ENCODE measurements at places on chromosomes 12 and 14.

DNA sequence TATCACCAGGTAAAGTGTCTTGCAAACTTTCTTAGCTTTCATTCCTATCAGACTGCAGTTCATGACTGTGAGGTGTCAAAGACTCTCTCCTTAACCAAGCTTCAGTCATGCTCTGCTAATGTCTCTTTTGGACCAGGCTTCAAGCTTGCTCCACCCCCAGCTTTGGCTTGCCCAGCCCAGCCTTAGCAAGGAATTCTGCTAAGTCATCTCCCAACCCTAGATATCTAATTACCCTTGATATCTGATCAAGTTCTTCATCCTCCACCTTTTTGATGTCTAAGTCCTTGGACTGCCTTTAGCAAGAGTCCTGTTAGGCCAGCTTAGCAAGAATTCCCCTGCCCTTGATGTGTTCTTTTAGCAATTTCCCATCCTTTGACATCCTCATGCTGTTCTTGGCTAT lies 108.9 kb upstream of the FGD4 start:
- no peak for DNase-seq

DNA sequence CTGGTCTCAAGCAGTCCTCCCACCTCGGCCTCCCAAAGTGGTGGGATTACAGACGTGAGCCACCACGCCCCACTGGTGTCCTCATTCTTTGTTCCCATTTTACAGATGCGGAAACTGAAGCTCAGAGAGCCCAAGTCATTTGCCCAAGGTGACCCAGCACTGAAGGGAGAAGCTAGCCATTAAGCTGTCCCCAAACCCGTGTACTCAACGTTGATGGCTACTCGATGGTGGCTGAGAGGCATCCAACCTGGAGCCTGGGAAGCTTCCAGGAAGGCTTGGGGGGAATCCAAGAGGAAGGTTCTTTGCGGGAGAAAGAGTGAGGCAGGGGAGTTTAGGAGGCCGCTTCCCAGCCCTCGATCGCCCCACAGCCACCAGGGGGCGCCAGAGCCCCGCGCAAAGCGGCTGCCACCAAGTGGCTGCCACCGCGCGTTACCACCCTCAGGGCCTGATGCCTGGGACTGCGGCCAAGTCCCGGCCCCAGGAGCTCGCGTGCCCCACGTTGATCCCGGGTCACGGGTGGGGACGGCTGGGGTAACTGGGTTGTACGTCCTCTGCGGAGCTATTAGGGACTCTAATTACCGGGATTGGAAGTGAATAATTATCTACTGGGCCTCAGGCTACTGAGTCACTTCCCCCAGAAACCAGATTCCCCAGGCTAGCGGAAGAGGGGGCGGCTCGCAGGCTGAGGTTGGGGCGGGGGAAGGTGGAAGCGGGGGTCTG lies 8.8 kb upstream of the SH2B3 start:
- DNase-seq: peak; percentile 89

GRCh38 chr12:49008943-49009342 lies 9.6 kb downstream of the PRKAG1 start:
- no peak for DNase-seq

DNA sequence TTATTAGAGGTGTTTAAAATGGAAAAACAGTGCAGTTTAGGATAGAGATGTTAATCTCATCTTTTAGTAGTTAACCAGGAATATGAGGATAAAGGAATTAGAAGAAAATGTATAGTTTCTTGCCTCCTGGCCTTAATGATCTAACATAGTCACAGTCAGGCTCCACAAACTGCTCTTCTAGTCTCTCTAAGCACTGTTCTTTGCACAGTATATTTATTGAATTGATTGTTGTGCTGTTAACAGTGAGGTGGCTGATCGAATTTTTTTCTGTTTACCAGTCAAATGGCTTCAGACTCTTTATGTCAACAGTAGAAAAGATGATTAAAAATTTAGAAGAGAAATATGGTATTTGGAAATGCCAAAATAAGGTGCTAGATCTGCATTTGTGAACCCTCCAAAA lies 37.8 kb downstream of the ATF7IP start:
- DNase-seq: no peak

DNA sequence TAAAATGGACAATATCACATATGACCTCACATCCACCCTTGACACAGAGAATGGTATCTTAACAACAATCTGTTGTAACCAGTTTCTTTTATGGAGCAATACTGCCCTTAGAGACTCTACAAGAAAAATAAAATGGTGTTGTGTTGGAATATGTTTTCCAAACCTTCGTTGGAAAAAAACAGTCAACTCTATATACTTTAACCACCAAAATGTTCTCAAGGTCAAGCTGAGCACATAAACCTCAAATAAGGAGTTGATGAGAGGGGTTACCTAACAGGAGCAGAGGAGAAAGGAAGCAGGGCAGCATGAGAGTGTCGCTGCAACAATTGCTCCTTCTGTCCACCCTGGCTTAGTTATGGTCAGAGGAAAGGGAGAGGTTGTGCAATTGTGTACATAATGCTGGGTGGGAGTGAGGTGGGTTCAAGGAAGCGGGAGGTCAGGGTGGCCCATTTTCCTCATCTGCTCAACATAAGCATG lies 179.2 kb upstream of the BMP4 start:
- DNase-seq: no peak

DNA sequence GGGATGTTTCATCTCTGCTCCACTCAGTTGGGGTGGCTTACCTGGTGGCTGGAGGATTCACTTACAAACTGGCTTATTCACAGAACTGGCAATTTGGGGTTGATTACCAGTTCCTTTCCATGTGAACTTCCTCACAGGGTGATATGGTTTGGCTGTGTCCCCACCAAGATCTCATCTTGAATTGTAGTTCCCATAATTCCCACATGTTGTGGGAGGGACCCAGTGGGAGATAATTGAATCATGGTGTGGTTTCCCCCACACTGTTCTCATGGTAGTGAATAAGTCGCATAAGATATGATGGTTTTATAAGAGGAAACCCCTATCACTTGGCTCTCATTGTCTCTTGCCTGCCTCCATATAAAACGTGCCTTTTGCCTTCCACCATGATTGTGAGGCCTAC lies 26.9 kb upstream of the IGF1 start:
- no peak for DNase-seq

- no peak for DNase-seq
Measured at GRCh38 chr12:32445356-32445755, 46.0 kb downstream of the FGD4 start.

DNA sequence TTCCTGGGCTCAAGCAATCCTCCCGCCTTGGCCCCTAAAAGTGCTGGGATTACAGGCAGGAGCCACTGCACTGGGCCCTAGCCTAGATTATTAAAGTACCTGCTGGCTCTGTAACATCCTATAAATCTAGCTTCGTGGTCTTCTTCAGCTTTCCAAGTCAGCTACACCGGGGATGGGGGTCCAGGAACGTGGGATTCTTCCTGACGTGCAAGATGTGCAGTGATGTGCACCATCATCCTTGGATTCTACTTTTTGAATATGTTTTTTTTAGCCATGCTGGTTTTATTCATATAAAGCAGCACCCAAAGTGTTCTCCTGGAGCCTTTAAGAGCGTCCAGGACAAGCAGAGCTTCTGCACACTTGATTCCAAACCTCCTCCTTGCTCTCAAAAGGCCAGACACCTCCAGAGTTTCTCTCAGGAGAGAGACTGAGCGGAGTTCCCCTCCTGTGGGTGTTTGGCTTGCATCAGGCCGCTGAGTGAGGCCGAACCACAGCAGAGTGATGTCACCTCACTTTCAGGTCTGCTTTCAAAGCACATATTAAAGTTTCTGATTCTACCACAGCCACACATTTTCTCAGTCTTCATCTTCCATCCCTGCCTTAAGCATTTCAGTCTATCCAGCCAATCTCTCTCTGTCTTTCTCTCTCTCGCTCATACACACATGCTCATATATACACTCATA lies 33.4 kb downstream of the VCPKMT start:
- no peak for DNase-seq

DNA sequence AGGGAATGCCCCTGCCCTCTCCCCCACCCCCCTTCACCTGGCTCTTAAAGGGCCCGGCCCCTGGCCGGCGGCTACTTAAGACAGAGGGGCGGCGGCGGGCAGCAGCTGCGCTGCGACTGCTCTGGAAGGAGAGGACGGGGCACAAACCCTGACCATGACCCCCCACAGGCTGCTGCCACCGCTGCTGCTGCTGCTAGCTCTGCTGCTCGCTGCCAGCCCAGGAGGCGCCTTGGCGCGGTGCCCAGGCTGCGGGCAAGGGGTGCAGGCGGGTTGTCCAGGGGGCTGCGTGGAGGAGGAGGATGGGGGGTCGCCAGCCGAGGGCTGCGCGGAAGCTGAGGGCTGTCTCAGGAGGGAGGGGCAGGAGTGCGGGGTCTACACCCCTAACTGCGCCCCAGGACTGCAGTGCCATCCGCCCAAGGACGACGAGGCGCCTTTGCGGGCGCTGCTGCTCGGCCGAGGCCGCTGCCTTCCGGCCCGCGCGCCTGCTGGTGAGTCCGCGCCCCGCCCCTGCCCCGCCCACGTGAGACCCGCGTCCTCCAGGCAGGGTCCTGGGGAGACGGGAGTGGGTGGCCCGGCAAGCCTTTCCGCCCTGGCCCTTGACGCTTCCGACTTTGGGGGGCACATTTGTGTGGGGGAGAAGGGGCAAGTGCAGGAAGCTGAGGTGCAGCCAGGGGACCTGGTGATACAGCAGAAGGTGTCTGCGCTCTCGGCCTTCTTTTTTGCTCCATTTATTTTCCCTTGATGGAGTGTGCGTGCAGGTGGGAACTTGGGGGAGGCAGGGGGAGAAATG lies at the start of gene IGFBP6:
Gene IGFBP6, plus strand, starts transcription at position 104 of the 790 bp plus-strand sequence. Its CDS starts 51 bp downstream, at position 155.
- peak; percentile 46 for DNase-seq

DNA sequence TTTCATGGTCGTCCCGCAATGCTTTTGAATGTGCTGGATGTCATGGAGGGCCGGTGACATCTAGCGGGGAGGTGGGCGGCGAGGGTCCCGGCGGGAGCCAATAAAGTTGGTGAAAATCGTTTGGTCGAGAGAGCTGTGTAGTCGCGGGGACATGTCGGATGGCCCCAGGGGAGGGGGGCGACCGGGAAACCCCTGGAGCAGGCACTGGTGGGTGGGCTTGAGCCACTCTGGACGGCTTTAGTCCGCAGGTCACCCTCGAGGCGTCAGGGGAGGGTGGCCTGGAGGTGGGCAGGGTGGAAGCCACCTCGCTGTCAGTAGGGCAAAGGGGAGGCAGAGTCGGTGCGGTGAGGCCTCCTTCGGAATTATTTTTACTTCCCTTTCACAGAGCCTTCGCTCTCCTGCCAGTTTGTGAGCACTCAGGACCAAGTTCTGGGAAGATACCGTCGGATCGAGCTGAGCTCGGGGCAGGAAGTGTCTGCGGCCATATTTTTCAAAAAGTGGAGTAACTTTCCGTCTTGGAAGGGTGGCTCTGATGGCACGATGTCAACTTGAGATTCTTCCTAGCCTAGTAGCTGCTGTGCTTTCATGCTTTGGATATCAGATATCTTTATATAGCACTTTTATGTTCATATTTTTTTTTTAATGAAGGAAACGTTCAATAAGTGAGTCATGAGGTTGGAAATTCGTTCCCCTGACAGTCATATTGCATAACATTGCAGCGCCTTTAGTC lies 28.2 kb downstream of the WBP11 start:
- peak; percentile 34 for DNase-seq

- no peak for DNase-seq
Measured at GRCh38 chr12:90368081-90368480, 586.9 kb downstream of the CCER1 start.

DNA sequence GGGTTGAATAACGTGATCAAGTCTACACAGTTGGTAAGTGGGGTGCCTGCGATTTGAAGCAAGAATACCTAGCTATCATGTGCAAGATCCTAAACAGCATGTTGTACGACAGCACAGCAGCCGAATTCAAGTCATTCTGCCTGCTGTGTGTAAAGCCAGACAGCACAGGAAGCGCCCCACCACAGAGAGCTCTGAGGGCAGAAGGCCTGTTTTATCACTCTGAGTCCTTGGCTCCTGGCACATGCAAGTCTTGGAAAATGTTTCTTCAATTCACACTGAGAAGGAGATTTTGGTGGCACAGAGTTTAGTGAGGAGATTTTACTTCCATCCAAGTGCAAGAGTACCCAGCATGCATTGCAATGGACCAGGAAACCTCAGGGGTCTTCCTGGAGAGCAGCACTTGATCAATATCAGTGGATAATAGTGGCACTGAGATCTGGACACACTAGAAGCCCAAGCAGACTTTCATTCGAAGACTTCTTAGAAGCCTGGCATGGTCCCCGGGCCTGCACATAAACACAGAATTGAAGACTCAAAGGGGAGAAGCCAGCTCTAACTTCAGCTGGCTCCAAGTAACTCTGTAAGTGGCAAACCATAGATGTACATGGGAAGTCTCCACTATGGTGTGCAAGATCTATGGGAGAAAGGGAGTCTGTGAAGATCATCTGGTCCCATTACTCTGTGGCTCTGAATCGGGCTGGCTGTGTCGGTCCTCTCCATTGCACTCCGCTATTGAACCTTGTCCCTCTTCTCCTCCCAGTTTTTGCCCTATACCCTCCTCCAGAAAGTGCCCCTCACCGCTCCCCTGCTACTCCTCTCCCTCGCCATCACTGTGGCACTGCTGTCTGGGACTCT lies 1.5 kb upstream of the KRT1 start:
- DNase-seq: no peak

GRCh38 chr14:99803803-99804202 lies 10.6 kb downstream of the EML1 start:
- DNase-seq: no peak

GRCh38 chr14:53247596-53248370 lies 94.7 kb upstream of the DDHD1 start:
- DNase-seq: no peak

DNA sequence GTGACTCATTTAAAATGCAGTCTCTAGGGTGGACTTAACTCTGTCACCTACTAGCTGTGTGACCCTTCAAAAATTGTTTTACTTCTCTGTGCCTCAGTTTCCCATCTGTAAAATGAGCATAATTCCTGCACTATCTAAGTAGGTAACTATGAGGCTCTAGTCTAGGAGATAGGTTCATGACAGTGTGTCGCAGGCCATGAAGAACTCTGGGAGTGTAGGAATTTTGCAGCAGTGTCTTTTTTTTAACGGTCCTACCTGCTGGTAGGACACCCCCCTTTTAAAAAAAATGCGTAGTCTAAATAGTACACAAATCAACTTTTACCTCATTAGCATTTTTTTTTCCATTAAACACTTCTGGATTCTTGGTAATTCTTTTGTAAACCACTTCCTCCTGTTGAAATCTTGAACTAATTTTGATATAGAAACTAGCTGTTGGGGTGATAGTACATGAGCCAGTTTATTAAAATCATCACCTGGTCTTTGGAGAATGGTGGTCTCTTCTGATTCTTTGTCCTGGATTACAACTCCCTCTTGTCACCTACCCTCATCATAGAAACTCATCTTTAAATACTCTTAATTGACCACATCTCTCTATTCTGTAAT lies 86.0 kb upstream of the SLC38A2 start:
- DNase-seq: no peak

Data from kidney capillary endothelial cell (primary cell).